Gastrocnemius medialis (tissue), 4 donors: ENCODE measurements at places on chromosomes 16 and 17. TPM values are rescaled to one million over a fixed set of nuclear protein-coding genes. Genes with fewer than 3 reads are reported as not detected.

Gene SCNN1B
- 1.0 TPM for total RNA-seq

DNA sequence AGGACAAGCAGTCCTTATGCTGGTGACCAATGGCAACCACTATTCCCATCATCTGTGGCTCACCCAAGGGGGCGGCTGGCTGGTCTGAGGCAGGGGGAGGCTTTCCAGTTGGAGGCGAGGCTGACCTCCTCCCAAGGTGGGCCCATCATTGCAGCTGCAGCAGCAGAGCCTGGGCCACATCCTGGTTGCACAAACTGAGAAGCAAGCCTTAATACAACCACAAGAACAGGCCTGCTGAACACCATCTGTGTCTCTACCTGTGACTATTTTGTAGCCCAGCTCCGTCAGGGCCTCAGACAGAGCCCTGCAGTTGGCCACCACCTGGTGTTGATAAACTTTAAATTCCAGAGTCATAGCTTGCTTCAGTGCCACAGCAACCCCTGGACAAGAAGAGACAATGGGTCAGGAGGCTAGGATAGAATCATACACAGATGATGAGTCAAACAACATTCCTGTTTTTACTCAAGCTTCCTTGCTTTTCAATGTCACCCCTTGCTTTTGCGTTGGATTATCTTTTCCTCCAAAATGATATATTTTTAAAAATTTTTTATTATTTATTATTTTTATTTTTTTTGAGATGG, 17.9 kb downstream of the SMCR8 start:
- no peak overlapping the region for H3K27ac ChIP-seq
- DNase-seq, result no peak
- no peaks in the 10 kb centered on the region for H3K4me1 ChIP-seq
- no peaks in the 10 kb centered on the region for H3K36me3 ChIP-seq

- no peaks in the 10 kb centered on the region for H3K4me1 ChIP-seq
- no peaks in the 10 kb centered on the region for H3K36me3 ChIP-seq
- no peak overlapping the region for H3K4me3 ChIP-seq
- no peak overlapping the region for H3K27ac ChIP-seq
- H3K27me3 ChIP-seq, result no peaks in the 10 kb centered on the region
- DNase-seq, result no peak
These were observed 49.4 kb downstream of the CCDC42 start for GRCh38 chr17:8695241-8695640.

GRCh38 chr17:30524847-30525246, 47.6 kb downstream of the GOSR1 start:
- H3K4me3 ChIP-seq, result no peak overlapping the region
- H3K4me1 ChIP-seq, result peaks cover 6% of the 10 kb centered on the region
- no peak for DNase-seq
- H3K27ac ChIP-seq, result no peak overlapping the region

Gene LITAFD
- not detected for total RNA-seq
